ENCODE measurements at places on chromosomes 1 and 21.

GRCh38 chr1:196774603-196775002 lies at the start of gene CFHR3:
CFHR3 (plus strand) TSS chr1:196774840; CDS start chr1:196774887, 47 bp downstream.
- no peak for DNase-seq

DNA sequence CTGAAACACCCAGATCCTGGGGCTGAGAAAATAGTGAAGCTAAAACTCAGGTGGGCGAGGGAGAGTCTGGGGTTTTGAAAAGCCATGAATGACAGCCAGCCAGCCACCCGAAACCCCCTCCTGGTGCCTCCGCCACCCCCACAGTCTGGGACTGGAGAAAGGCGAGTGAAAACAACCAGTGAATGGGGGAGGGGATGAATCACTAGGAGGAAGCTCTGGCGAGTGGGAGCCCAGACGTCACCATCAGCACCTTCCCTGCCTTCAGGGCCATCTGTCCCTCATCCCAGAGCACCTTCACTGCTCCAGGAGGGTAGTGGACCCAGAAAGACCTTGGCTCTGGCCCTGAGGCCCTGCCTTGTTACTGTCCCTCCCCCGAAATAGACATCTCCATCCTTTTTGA lies 9.2 kb downstream of the RORC start:
- DNase-seq: no peak

- no peak for DNase-seq
Measured at GRCh38 chr21:32548978-32549377, 36.3 kb downstream of the TCP10L start.

DNA sequence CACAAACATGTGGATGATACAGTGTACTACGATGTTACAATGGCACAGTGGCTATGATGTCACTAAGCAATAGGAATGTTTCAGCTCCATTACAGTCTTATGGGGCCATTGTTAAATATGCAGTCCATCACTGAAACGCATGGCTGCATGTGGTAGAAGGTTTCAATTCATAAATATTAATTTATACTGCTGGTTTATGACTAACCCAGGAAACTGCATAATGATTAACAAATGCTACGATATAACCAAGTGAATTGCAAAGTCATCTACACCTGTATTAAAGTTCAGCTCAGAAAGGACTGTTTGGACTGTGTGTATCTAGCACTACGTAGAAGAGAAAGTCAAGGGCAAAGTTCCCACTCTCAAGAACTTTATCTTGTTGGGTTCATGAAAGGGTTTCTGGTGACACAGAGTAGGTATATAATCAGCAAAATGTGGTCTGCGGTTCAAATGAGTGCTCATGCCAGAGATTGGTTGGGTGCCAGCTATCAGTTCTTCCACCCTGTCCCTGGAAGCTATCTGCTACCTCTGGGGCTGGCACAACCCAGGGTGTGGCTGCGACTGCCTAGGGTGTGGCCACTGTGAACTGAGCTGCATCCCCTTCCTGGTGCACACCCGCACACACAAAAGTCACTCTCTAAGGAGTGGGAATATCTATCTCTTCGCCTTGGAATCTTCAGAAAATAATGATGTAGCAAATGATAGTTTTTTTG lies 14.8 kb downstream of the MGST3 start:
- DNase-seq: no peak

DNA sequence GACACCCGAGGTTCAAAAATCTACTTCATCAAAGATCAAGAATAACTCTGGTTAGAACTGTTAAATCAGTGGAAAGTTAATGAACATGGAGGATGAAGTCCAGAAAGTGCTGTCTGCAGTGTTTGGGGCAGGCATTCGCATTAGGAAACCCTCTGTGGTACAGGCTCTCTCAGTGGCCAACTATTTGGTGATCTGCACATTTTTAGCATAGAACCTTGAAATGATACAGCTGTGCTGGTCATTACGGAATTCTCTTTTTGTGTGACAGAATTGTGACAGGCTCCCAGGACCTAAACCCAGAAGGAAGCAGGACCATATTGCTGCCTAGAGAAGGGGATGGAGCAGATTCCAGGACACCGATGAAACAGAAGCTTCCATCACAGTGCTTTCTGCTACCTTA lies 89.0 kb downstream of the SLC45A1 start:
- no peak for DNase-seq

GRCh38 chr1:89198491-89199072 lies at the start of gene GBP4:
GBP4 (minus strand) TSS chr1:89198942; CDS start chr1:89198834, 108 bp downstream.
- no peak for DNase-seq
